Pancreas (tissue), 10 donors: ENCODE measurements at places on chromosomes 16 and 17. TPM values are rescaled to one million over a fixed set of nuclear protein-coding genes. Genes with fewer than 3 reads are reported as not detected.

DNA sequence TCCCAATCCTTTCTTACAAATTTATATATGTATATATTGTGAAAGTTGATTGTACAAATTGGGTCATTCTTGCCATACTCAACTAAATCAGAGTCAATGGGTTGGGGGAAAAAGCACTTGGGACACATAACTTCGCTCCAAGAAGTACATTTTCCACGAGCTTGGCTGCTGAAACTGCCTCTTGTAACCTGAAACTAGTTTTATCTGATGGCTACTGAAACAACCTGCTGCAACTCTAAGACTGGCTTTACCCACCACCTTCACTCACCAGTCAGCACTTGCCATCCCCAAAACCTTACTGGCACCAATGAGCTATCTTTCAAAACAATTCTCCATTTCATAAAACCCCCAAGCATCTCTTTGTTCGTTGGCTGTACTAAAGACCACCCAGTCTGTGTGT lies 14.5 kb upstream of the MYCBPAP start:
- no peak overlapping the region for H3K27ac ChIP-seq
- H3K36me3 ChIP-seq, result no peaks in the 10 kb centered on the region
- no peaks in the 10 kb centered on the region for H3K4me1 ChIP-seq

DNA sequence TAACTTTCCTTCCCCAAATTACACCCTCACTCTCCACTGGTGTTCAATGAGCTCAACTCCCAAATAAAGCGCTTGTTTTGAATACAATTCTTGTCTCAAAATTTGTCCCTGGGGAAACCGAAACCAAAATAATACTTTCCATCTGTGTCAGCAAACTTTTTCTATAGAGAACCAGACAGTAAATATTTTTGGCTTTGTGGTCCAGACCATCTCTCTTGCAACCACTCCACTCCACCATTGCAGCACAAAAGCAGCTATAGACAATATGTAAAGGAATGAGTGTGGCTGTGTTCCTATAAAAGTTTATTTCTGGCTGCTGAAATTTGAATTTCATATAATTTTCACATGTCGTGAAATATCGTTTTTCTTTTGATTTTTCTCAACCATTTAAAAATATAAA lies 84.6 kb upstream of the ERCC4 start:
- no peaks in the 10 kb centered on the region for H3K36me3 ChIP-seq
- H3K4me3 ChIP-seq, result no peak overlapping the region
- no peaks in the 10 kb centered on the region for H3K4me1 ChIP-seq
- no peaks in the 10 kb centered on the region for H3K27me3 ChIP-seq
- no peak for DNase-seq
- H3K27ac ChIP-seq, result no peak overlapping the region

- no peak overlapping the region for H3K27ac ChIP-seq
- H3K27me3 ChIP-seq, result no peaks in the 10 kb centered on the region
- H3K4me1 ChIP-seq, result no peaks in the 10 kb centered on the region
- DNase-seq, result no peak
These were observed 20.1 kb upstream of the DLX3 start for GRCh38 chr17:50015146-50015545.

Gene RAPGEFL1
- polyA plus RNA-seq, result 8.0 TPM

DNA sequence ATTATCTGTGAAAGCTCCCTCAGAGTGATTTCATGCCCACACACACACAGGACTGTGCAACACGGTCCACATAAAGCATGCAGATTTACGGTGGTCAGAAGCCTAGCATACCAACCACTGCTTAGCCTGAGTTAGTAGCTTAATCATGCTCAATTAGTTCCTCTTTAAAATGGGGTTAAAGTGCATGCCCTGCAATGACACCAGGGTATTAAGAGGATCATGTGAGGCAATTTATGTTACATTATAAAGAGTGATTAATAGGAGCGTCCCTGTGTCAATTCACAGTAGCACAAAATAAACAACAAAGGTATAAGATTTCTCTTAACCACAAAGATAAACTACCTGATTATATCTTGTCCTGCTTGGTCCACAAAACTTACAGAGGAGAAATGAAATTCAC lies 39.8 kb downstream of the C17orf67 start:
- H3K27me3 ChIP-seq, result no peaks in the 10 kb centered on the region
- no peaks in the 10 kb centered on the region for H3K4me1 ChIP-seq
- DNase-seq, result no peak

Gene SLFN12L
- not detected for polyA plus RNA-seq

DNA sequence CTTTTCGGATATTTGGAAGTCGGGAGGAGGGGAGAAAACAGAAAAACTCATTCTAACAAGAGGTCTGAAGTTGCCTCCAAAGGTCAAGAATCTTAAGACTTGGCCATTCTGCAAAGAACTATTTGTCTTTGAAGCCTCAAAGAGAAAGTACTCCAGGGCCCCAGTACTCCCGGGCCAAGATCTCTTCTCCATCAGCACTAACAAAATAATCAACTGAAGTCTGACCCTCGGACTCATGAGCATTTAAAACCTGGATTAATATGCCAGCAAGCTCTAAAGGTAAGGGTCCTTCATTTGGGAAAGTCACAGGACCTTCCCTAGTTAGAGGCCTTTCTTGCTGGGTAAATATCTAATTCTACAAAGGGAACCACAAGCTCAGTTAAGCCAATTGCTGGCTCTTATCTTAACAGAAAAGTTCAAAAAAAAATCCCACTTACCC lies 4.5 kb downstream of the AXIN2 start:
- H3K27me3 ChIP-seq, result no peaks in the 10 kb centered on the region
- H3K36me3 ChIP-seq, result no peaks in the 10 kb centered on the region
- DNase-seq, result no peak
- no peak overlapping the region for H3K27ac ChIP-seq
- peaks cover 10% of the 10 kb centered on the region for H3K4me1 ChIP-seq

Gene AOC3
- polyA plus RNA-seq, result 6.2 TPM
